Breast epithelium (tissue), 4 donors: ENCODE measurements at places on chromosomes 11 and 22. TPM values are rescaled to one million over a fixed set of nuclear protein-coding genes. Genes with fewer than 3 reads are reported as not detected.

DNA sequence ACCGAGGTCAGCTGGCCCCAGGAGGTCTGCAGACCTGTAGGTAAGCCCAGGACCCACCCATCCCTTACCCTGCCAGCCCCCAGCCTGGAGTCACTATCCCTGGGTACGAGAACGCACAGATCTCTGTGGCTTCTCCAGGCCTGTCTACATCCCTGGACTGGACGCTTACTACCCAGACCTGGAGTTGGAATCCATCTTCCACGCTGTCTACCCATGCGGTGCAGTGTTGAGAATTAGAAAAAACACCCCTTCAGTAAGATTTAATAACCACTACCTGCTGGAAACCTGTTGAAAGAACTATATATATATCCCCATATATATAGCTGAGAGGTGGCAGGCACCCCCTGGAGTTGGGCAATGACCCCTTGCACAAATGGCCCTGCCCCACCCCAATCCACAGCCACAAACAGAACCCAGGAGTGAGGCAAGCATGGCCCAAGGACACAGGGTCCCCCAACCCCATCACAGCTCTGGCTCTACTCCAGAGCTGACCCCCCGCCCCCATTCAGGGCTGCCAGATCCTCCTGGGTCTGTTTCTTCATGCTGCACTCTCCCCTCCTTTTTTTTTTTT, 17.7 kb upstream of the RGL4 start:
- DNase-seq = no peak

GRCh38 chr11:115924744-115925567, 420.7 kb upstream of the CADM1 start:
- no peak for DNase-seq

GRCh38 chr11:2217211-2218030, 45.8 kb upstream of the TH start:
- DNase-seq = peak; percentile 24

DNA sequence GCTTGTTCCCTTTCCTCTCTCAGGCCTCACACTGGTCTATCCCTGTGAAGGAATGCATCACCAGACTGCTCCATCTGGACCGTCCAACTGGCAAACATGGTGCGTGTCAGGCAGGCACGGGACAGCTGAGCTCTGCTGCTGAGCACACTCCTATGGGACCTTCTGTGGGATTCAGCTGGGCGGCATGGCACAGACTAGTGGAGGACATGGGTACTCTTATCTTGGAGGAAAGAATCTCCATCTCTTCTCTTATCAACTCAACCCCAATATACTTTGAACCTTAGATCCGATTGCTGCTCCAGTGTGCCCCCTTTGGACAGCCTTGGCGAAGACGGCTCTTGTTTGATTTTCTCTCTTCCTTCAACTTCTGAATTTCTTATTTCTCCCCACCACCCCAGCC, 593.6 kb downstream of the ETS1 start:
- no peak for DNase-seq

- DNase-seq = no peak
These were observed 14.2 kb downstream of the F2 start for GRCh38 chr11:46733234-46733633.

DNA sequence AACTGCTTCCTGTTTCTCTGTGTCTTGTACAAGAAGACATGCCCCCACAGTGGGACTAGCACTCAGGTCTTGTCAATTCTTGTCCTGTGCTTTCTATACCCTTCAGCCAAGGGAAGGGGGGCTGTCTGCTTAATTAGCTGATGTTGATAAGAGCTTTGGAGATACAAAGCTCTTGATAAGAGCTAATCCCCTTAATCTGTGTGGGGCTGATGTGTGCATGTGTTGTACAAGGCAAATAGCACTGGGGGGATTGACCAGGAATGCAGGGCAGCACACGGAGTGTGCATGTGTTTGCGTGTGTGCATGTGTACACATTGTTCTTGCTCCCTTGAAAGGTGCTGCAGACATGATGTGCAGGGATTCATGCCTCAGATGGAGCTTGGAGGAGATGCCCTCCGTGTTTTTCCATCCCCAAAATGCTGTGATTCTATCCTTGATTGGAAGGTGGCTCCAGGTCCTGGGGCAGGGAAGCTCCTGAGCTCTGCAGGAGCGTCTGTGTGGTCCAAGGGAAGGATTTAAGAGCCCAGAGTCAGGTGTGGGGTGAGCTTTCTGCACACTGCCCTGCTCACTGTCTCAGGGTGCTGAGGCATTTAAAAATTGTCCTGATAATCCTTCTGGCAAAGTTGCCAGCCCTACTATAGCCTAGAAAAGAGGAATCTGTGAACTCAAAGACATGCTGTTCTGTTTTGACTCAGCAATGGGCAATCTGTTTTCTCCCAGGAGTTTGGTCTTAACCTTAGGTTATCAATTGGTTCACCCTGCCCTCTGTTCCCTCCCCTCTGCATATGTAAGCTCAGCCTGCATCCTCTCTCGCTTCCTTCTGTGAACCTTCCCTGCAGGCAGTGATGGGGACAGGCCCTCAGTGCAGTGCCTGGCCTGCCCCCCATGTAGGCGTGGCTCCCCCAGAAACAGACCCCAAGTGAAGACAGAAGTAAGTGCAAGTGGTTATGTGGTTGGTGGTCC, 102.0 kb downstream of the GRIK4 start:
- no peak for DNase-seq

- DNase-seq = no peak
These were observed 120.7 kb upstream of the OR9Q1 start for GRCh38 chr11:57903011-57903410.

DNA sequence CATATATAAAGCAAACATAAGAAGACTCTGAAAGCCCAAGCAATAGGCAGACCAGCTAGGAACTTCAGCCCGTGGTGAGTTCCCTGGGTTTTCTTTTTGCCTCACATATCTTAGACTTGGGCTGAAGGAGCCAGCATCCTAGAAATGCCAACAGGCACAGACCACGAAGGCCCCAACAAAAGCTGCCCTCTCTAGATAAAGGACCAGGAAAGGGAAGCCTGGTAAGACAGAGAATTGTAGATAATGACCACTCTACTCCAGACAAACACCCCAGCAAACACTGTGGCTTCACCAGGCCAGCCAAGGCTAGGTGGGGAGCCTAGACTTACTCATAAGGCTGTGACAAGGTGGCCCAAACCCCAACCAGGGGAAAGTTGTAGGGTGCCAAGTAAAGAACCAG, 11.2 kb downstream of the GAL start:
- DNase-seq = no peak

GRCh38 chr11:75760710-75761493, 7.7 kb upstream of the DGAT2 start:
- DNase-seq = no peak

- DNase-seq = no peak
These were observed 3.3 kb upstream of the AMBRA1 start for GRCh38 chr11:46597155-46597554.

DNA sequence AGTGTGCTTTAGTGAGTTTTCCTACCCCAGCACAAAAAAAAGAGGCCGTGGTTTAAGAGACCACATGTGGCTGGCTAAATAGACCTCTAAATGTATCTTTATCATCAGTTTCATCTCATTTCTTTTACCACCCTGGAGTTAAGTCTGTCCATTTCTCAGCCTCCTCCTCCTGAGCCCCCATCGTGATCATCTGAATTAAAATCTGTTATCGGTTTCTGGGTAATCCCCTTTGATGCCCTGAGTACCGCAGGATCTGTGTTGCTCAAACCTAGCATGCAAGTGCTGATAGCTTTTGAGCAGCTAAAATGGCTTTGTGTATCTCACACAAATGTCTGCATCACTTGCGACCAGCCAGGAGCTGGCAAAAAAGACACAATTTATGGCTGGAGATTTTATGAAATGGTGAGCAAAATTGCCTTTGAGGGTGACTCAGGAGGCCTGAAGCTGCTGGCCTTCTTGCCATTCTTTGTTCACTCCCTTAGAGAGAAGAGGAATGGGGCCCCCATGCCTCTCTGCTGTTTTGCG, 236.5 kb downstream of the NTM start:
- no peak for DNase-seq

- no peak for DNase-seq
These were observed 49.6 kb downstream of the PDE2A start for GRCh38 chr11:72624496-72625201.

DNA sequence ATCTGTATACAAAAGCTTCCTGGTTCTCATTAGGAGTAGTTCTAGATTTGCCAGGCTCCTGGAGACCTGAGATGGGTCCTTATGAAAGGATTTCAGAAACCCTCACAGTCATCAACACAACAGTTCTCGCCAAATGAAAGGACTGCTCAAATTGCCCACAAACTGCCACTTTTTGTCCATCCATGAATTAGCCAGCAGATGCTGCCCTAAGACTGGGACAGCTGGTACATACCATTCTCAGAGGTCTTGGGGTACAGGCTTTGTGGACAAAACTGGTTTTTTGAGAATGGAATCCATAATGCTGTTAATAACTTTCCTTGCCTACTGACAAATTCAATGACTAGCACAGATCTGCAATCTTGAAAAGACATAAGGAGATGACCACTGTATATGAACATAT, 23.4 kb upstream of the BDNF start:
- DNase-seq = no peak

DNA sequence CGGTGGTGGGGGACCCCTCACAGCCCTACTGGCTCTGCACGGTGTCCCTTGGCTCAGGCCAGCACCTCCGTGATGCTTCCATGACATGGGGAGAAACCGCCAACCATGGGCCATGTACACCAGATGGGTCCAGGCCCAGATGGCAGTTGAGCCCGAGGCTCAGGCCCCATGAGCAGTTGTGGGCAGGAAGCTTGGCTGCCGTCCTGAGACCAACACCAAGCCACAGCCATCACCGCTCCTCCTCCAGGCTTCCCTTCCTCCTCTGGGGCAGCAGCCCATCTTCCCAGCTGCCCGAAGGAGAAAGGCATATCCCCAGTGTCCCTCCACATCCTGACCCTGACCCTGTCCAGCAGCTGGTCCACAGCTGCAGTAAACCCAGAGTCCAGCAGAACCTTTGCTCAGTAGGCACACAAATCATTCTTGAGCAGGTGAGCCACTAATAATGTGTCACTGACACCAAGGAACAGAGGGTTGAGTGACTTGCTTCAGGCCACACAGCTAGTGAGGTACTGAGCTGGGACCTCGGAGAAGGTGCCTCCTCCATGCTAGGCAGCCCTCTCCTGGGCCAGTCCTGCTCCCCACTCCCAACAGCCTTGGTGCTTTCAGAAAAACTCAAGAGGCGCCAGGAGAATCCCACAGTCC, 204.9 kb downstream of the CTTN start:
- no peak for DNase-seq

GRCh38 chr11:46801694-46802470, 44.2 kb downstream of the CKAP5 start:
- DNase-seq = no peak

GRCh38 chr22:32794449-32795213, 6.9 kb upstream of the TIMP3 start:
- no peak for DNase-seq

DNA sequence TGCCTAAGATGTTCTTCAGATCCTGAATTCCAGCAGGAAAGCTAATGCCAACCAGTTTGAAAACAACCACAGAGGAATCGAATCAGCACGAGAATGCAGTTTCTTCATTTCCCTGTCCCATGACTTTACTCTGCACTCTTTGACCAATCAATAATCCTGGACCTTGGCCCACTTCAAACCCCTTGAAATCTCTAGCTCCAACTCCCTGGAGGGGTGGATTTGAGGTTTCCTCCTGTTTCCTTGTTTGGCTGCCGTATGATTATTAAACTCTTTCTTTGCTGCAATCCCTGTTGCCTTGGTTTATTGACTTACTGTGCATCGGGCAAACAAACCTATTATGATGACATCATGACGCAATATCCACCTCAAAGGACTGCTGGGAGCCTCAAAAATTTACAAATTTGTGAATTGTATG, 109.3 kb downstream of the FBXO7 start:
- DNase-seq = no peak

DNA sequence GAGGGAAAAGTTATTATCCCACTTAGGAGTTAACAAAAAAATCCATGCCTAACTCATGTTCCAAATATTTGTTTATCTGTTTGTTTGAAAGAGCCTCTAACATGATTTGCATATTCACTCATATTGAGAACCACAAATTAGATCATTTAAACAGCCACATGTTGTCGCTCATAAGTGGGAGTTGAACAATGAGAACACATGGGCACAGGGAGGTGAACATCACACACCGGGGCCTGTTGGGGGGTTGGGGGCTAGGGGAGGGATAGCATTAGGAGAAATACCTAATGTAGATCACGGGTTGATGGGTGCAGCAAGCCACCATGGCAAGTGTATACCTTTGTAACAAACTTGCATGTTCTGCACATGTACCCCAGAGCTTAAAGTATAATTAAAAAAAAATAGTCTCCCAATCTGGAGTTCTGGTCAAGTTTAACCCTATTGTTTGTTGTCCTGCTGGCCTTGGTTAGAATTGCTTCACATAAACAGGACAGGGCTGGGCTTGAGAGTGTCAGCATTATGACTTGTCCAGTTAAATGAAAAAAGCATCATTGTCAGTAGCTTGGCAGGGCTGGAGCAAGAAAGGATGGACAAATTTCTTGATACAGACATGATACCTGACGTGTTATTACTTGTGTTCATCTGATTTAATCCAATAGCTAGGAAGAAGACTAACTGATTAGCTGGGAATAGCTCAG, 57.8 kb upstream of the PSMA1 start:
- DNase-seq = no peak

DNA sequence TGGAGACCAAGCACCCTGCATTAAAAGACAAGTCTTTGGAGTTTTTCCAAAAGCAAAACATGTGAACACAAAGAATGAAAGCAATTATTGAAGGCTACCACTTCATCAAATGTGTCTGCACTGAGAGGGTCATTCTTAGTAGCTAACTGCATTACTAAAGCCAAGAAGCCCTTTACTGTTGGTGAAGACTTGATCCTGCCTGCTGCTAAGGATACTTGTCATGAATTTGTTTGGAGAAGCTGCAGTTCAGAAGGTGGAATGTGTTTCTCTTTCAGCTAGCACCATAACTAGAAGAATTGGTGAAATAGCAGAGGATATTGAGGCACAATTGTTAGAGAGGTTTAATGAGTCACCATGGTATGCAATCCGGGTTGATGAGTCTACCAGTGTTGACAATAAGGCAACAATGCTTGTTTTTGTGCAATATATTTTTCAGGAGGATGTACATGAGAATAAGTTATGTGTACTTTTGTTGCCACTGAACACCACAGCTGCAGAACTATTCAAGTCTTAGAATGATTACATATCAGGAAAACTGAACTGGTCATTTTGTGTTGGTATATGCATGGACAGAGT, 457.3 kb upstream of the ISX start:
- no peak for DNase-seq

GRCh38 chr11:119637481-119637880, 91.5 kb downstream of the NECTIN1 start:
- DNase-seq = no peak

- no peak for DNase-seq
These were observed 499.3 kb upstream of the TENM4 start for GRCh38 chr11:79940165-79940564.

The SCUBE1 gene
- 0.48 TPM for total RNA-seq

The VWA5A gene
- 28.0 TPM for total RNA-seq

The CSNK2A3 gene
- total RNA-seq = 2.6 TPM

The MMP8 gene
- 0.33 TPM for total RNA-seq

The GSTT2B gene
- total RNA-seq = 4.3 TPM

The IGF2 gene
- total RNA-seq = 13.6 TPM

The SEPTIN3 gene
- total RNA-seq = 2.2 TPM

The OR5AP2 gene
- not detected for total RNA-seq

The FOXRED1 gene
- 16.6 TPM for total RNA-seq
